ENCODE measurements at places on chromosomes 12 and 14. TPM values are rescaled to one million over a fixed set of nuclear protein-coding genes. Genes with fewer than 3 reads are reported as not detected.

Gene ACYP1
- 46.0 TPM for total RNA-seq

Gene SERPINA5
- not detected for total RNA-seq

DNA sequence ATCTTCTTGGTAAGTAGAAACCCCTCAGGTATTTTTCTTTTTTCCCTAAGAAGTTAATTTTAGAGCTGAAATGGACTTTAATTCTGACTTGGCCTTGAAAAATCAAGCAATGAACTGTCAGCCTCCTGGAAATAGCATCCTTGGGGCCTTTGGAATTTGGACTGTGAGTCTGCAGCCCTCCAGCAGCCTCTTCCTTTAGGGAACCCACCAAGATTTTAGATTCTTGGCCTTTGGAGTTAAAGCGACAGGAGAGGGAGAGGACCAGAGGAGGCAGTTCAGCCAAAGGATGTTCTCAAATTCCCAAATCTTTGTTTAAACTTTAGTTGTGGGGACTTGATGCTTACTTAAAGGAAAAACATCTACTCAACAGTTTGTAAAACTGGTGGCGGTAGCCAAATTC lies 288.6 kb downstream of the AACS start:
- DNase-seq: no peak

DNA sequence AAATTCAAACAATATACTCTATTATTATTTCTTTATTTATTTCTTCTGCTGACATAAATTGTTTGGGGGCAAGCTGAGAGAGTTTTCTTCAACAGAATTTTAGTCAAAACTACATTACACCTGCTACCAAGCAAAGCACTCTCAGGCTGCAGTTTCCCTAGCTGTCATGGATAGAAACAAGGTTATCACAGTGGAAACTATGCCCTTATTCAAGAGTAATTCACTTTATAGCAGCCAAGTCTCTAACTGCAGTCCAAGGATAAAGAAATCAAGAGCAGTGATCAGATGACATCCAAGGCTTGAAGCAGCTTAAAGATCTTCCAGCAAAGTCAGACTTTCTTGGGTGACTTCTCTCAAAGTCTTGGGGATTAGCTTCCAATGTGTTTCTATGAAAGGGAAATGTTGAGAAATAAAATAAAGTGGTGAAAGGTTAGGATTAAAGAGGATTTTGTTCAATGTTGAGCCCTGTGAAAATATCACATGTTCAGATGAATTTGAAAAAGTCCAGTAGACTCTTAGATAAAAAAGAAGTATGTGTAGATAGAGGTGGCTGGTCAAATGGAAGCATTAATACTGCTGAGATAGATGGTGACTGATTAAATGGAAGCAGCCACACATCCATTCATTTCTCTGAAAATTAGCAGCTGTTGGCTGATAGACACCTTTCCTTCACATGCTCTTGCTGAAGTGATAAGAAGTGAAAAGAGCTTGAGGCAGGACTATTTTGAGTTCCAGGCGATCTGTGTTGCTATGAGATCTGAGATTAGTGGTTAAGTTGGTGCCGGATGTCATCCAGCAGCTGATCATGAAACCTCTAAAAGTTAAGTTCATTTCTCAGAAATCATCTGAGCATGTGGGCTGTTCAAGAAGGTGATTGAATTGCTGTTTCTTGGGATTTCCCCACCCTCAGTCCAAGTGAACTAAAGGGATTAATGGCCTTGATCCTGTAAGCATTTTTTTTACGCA lies 257.8 kb upstream of the BTG1 start:
- DNase-seq: peak; percentile 93

DNA sequence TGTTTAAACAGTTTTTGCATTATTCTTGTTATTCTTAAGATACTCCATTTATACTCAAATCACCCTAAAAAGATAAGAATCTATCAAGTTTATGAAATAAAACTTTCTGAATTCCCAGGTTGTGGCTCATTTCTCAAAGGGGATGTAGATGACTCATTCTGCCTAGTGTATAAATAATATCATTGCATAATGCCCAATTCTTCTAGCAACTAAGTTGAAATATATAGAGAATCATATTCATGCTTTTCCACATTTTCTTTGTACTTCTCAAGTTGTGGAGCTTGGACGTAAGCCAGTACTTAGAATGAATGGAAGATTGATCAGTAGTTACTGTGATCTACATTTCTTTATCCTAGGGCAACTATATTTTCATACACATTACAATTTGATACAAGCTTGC lies 201.1 kb downstream of the PPFIA2 start:
- no peak for DNase-seq

Gene C12orf54
- total RNA-seq: not detected

Gene KRT4
- not detected for total RNA-seq

GRCh38 chr12:26571560-26571959 lies 261.4 kb downstream of the ITPR2 start:
- DNase-seq: no peak

DNA sequence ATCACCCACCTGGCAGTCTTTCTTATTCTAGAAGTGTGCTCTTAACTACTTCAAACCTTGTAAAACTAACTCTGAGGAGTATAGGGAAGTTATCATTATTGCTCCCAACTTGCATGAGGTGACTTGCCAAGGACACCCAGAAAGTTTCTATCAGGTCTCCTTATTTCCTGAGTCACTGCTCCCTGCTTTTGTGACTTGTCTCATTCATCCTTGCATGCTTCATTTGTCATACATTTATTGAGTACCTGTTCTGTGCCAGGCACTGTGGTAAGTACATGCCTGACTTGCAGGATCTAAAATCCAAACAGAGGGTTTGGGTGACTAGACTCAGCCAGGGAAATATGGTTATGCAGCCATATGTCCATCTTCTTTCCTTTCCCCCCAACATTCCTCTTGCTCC lies 25.5 kb downstream of the CFAP251 start:
- DNase-seq: no peak

GRCh38 chr12:99911967-99912366 lies 72.8 kb downstream of the ANKS1B start:
- no peak for DNase-seq

GRCh38 chr12:5433845-5434646 lies 2.1 kb downstream of the NTF3 start:
- no peak for DNase-seq

DNA sequence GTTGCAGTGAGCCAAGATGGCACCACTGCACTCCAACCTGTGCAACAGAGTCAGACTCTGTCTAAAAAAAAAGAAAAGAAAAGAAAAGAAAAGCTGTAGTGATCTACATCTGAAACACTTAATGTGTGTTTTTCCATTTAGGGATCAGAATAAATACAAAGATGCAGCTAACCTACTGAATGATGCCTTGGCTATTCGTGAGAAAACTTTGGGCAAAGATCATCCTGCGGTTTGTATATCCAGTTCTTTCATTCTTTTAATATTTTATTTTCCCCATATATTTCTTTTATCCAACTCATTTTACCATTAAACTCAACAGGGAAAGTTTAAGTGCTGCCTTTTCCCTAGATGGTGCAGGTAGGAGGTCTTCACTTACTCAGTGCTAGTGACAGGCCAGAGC lies 40.4 kb downstream of the KLC1 start:
- no peak for DNase-seq

- DNase-seq: no peak
These were observed 118.0 kb downstream of the KICS2 start for GRCh38 chr12:64103825-64104740.

Gene KRT85
- total RNA-seq: not detected

DNA sequence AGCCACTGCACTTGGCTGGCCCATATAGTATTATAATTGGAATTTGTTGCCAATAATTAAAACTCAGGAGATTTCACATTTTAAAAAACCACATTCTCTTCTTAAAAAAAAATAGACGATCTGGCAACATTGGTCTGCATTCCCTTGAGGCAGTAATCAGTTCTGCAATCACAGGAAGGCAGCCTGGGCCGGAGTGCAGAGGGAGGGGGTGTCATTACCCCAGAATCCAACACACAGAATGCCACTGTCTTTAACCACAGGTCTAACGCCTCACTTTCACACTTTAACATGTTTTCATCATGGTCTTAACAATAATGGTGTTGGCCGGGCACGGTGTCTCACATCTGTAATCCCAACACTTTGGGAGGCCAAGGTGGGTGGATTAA lies 100.1 kb downstream of the SCARB1 start:
- DNase-seq: no peak

- no peak for DNase-seq
These were observed 8.4 kb downstream of the NIN start for GRCh38 chr14:50822501-50823042.

GRCh38 chr12:100857971-100858370 lies 63.4 kb downstream of the ANO4 start:
- no peak for DNase-seq

- no peak for DNase-seq
These were observed 357.9 kb downstream of the BCL11B start for GRCh38 chr14:98913967-98914650.

DNA sequence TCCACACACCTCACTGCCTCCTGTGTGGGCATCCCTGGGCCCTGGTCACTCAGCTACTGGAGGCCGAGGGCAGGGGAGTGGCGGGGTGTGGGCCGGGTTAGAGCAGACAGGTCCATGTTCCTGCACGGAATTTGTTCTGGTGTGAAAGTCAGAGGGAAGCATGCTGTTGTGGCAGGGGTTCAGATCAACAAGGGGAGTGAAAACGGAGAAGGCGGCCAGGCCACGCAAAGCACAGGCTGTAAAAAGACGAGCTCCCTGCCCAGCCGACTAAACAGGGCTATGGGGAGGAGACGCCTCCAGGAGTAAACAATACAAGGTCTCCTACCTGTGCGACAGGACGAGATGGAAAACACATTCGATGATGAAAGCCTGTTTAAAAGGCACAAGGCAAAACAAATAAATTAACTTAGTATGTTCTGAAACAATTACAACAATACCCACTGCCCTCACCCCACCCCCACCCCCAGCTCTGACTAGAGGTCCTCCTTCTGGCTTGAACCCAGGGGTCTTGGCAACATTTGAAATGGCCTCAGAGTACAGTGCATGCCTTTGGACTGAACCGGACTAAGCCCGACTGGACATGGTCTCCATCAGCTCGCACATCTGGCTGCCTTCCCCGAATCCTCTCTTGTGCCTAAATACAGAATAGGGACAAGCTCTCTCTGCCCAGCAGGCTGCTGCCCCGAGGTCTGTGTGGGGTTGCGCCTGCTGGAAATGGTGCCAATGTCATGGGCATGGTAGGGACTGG lies 274.9 kb upstream of the DIO3 start:
- peak; percentile 42 for DNase-seq

DNA sequence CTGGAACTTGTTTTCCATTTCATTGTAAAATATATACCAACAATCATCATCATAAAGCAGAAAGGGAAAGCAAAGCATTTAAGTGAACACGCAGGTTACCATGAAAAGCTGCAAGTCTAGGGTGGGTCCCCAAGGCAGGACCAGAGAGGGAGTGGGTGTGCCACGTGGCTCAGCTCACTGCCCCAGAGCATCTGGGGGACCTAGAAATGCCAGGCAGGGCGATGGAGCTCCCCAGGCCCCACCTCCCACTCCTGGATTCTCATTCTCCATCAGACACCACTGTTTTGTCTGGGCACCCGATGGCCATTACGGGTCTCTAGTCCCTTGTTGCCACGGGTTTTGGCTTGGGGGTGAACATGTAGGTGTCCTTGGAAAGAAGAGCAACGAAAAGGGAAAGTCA lies 34.7 kb downstream of the BCL11B start:
- peak; percentile 76 for DNase-seq

DNA sequence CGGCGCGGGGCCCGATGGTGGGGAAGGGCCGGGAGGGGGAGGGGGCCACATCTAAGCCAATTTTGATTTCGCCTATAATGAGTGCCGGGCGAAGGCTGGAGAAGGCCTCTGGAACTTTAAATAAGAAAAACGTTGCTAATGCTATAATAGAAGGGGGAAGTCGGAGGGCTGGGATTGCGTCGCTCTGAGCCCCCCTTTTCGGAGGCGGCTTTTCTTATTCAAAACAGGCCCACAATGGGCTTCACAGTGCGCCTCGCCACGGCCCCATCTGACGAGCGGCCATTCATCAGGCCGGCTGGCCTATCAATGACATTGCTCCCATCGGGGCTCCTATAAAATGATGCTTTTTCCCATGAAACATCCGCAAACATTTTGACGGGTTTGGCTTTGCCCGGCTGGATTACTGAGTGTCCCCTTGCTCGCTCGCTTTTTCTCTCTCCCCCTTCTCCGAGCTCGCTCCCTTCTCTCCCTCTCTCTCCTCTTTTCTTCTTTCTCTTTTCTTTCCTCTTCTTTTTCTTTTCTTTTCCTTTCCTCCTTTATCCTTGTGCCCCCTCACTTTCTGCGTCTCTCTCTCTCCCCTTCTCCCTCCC lies at the start of gene RFX4:
Gene RFX4 (plus strand): TSS at position 364 of the 590 bp plus-strand sequence. CDS start 317 bp downstream, outside the sequence.
- no peak for DNase-seq

Gene CPNE6
- total RNA-seq: not detected

GRCh38 chr12:124867401-124867930 lies 3.8 kb upstream of the SCARB1 start:
- no peak for DNase-seq

DNA sequence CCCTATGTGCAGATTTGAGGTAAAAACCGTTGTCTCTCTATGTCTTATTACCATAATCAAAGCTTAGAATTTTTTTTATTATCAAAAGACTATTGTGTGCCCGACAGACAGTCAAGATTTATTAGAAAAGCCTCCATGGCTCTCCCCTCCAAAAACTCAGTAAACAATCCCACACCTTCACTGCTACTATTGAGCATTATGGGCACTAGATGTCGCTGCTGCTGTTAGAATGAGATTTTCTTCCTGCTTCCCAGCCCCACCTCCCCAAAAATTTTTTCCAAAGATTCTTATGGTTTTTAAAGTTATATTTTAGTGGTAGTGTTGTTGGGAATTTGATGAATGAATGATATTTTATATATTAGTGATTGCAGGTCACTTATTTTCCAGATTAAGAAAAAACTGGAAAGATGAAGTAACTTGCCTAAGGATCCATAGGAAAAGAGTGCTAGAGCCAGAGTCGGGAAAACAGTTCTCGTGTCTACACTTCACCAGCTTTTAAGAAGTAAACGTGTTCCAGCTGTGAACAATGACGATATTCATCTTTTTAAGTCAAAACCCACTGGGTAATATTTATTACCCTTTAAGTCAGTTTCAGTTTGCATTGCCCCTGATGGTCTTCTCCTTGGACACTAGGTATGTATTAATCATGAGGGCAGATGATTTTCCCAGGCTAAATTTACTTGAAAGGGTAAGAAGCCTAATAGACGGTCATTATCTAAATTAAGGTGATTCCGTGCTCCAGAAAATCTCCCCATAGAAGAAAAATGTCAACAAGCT lies 12.2 kb upstream of the FOXG1 start:
- no peak for DNase-seq

Gene ATXN3
- 23.7 TPM for total RNA-seq

Gene HRK
- not detected for total RNA-seq

DNA sequence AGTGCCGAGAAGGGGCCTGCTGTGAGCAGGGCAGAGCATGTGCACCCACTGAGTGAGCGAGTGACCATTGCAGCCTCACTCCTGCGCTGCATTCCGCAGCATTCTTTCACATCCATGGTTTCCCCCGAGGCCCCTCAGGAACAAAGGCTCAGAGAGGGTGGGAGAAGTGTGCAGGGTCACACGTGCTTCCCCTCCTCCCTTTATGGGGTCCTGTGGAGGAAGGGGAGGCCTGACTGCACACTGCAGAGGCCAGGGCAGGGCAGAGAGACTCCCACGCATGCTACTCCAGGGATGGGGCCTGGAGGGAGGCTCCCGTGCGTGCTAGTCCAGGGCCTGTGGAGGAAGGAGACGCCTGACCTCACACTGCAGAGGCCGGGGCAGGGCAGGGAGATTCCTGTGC lies 63.2 kb downstream of the DIO3 start:
- DNase-seq: no peak

Measured in activated CD4-positive, alpha-beta T cell treated with anti-CD3 and anti-CD28 coated beads, Interleukin-2, amount 10 ng/mL, durations not matched to agents 24 days and 14 days (primary cell).